ENCODE measurements at places on chromosomes 16 and 17. TPM values are rescaled to one million over a fixed set of nuclear protein-coding genes. Genes with fewer than 3 reads are reported as not detected.

- peaks cover 30% of the 10 kb centered on the region for H3K36me3 ChIP-seq
- DNase-seq = no peak
- H3K4me1 ChIP-seq = peaks cover 28% of the 10 kb centered on the region
- H3K4me3 ChIP-seq = no peak overlapping the region
Measured at GRCh38 chr16:81527477-81528178, 83.0 kb downstream of the CMIP start.

PTX4 gene
- not detected for total RNA-seq

DNA sequence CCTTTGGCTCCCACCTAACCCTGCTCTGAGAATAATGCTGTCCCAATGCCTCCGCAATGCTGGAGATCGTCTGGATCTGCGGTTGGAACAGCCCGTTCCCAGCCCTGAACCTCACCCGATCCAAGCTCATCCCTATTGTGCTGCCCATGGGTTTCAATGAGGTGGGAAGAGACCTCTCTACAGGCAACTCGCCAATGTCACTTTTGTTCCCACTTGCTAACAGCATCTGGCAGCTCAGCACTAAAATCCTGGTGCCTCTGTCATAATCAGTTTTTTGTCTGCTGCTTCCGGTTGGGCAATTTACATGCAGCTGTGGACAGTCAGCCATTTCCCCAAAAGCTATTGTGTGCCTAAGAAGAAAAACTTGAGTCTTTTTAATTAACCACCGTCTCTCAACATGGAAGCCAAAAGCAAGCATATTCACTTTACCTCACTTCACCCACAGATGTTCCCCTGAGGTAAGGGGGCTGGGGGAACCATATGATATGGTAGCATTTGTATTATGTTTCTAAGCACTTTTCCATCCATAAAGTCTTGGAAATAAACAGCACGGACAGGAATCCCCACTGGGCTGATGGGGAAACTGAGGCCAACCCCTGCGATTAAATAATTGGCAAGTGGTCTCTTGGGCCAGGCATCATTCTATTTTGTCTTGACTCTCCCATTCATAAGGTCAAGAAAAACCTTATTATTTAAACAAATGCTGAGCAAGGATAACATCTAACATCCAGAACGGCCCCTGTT lies 159.2 kb upstream of the CDH5 start:
- no peaks in the 10 kb centered on the region for H3K36me3 ChIP-seq
- H3K4me1 ChIP-seq = no peaks in the 10 kb centered on the region
- DNase-seq = no peak
- peaks cover 9% of the 10 kb centered on the region for H3K27me3 ChIP-seq
- no peak overlapping the region for H3K4me3 ChIP-seq
- H3K27ac ChIP-seq = no peak overlapping the region

TTYH2 gene
- total RNA-seq = 2.9 TPM

TBC1D3 gene
- total RNA-seq = 4.2 TPM

DNA sequence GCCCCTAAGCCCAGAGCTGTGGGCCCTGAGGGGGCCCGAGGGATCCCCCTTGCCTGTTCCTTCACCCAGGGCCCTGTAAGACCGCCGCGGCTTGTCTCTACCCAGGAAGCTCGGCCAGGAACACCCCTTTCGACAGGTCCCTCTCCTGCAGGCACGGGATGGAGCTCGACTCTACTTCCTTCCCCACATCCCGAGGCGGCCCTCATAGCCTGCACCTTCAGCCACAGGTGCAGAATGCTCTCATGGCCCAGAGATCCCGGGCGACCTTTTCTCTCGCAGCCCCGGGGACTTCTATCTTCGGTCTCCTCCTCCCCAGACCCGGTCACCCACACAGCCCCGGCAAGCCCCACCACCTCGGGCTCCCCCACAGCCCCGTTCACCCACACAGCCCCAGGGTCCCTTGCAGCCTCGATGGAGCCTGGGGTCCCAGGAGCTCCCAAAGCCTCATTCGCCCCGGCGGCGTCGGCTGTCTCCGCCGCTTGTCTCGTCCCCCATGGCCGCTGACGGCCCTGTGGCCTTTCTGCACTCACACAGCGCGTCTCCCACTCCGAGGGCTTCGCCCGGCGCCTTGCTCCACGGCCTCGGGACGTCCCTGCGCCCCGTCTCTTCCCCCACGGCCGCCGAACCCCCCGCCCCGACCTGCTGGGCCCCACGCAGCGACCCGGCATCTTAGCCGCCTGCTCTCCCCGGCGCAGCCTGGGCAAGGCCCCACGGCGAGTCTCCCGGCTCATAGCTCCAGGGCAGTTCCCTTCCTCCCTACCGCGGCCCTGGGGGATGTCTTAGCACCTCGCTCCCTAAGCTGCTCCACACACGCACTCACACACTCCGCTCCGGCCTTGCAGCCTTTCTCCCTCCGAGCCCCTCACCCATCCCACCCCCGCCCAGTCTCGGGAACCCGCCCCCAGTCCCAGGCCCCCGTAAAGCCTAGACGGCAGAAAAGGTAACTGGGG lies 650 bp downstream of the KIAA0753 start:
- peak overlapping the region; percentile 99 for H3K27ac ChIP-seq
- H3K36me3 ChIP-seq = peaks cover 41% of the 10 kb centered on the region
- no peak for DNase-seq
- peak overlapping the region; percentile 96 for H3K4me3 ChIP-seq

CLEC16A gene
- 53.4 TPM for total RNA-seq

DNA sequence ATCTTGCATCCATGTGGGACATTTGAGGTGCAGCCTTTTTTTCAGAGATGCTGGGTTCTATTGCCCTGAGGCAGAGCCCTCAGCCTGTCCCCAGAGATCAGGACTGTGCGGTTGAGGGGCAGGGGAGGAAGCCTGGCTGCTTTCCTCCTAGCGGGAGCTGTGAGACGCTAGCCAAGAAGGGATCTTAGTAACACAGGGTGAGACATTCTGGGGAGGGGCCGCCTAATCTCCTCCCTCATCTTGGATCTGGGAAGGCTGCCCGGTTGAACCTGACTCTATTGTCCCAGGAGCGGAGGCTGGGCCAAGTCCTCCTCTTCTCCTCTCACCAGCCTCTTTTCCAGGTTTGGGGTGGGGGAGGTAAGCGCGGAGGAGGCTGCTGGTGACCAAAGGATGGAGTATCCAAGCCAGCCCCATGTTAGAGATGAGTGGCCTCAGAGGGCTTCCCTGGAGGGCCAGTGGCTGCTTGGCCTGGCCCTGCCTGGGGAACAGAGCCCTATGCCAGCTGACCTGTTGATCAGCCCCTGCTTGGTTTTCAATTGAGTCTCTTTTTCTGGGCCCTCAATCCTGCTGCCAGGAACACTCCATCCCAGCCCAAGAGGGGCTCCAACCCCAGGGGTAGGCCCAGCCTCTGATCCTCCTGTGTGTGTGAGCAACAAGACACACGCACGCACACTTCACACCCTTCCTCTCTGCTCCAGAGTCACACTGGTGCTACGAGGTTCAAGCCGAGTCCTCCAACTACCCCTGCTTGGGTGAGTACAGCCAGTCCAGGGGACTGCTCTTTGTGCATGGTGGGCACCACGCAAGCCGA lies 5.0 kb downstream of the CA4 start:
- H3K27me3 ChIP-seq = peaks cover 44% of the 10 kb centered on the region
- no peaks in the 10 kb centered on the region for H3K36me3 ChIP-seq
- peaks cover 14% of the 10 kb centered on the region for H3K4me1 ChIP-seq

DNA sequence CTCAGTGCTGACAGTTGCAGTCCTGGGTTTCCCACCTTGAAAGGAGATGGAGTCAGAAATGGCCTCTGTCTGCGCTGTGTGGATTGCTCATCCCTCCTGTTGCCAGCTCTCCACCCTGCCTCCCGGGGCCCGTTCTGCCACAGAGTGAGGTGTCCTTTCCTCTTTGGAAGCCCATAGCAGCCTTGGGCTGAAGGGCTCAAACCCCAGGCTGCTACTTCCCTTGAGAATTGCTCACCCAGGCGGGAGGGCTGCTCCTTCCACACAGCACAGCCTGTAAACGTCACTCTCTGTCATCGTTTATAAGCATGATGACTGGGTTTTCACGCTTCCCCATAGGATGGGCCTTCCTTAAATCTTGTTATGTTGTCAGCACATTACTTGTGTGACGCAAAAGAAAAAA lies 62.7 kb downstream of the FOXK2 start:
- H3K36me3 ChIP-seq = peaks cover 54% of the 10 kb centered on the region
- no peak overlapping the region for H3K4me3 ChIP-seq
- DNase-seq = no peak
- no peak overlapping the region for H3K27ac ChIP-seq
- peaks cover 11% of the 10 kb centered on the region for H3K4me1 ChIP-seq

ZACN gene
- 0.34 TPM for total RNA-seq

- H3K4me1 ChIP-seq = peaks cover 24% of the 10 kb centered on the region
- no peak overlapping the region for H3K27ac ChIP-seq
- no peak for DNase-seq
- H3K36me3 ChIP-seq = peaks cover 31% of the 10 kb centered on the region
- H3K4me3 ChIP-seq = no peak overlapping the region
- no peaks in the 10 kb centered on the region for H3K27me3 ChIP-seq
Measured at GRCh38 chr16:57994778-57995177, 5.7 kb downstream of the ZNF319 start.

DNA sequence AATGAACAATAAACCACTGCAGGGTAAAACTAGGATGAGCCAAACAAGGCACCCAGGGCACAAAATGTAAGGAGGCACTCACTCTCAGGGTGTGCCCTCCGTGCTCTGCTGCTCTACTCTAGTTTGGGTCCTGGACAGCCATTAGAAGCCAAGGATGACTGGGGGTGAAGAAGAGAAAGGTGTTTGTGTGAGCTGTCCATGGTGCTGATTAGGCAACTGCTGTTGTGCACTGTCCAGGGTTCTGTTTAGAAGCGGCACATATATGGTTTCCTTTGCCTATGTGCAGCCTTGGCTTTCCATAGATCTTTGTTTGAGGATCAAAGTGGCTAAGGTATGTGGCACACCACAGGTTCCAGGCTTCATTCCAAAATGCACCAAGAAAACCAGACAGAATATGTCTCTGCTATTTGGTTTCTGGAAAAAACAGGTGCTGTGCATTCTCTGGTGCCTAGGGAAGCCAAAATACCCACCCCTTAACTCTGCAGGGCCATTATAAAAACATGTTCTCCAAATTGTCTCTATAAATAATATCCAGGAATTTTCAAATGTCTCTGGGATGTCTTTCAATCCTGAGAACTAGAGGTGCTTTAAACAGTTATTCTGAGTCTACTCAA lies 123.5 kb downstream of the CBLN1 start:
- no peaks in the 10 kb centered on the region for H3K36me3 ChIP-seq
- H3K27ac ChIP-seq = no peak overlapping the region
- H3K27me3 ChIP-seq = peaks cover 4% of the 10 kb centered on the region
- no peak for DNase-seq

TAF1C gene
- total RNA-seq = 85.1 TPM

DNA sequence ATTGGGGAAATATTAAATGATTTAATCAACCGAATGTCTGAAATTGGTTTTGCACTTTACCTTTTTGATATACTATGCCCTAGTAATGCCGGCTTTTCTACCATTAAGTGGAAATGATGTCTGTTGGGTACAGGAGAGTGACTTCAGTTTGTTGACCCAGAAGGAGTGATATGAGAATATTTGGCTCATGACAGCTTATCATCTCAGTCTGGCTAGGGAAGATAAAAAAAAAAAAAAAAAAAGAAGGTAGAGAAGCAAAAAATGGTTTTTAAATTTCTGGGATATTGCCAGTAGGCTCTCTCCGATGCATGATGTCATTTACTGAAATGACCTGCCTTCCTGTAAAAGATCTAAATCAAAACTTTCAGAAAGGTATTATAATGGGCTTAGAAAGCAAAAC lies 69.0 kb downstream of the CNTNAP4 start:
- no peak overlapping the region for H3K4me3 ChIP-seq
- no peaks in the 10 kb centered on the region for H3K36me3 ChIP-seq
